ENCODE measurements at places on chromosomes 6 and 20.
A peak's percentile ranks its signal among the peaks of the same experiment; 100 is the strongest.

DNA sequence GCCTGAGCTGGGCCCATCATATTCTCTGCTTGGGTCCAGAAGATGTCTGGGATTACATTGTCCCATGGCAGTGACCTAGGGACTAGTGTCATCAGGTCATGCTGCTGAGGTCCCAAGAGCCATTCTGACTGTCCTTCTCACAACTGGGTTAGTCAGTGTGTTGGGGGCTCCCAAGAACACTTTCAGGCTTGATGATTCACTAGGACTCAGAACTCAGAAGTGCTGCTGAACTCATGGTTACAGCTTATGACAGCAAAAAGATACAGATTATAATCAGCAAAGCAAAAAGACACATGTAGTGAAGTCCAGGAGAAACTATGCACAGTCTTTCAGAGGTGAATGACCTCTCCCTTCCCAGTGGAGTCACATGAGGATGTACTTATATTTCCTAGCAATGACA is 107.8 kb downstream of the SYNE1 start:
- DNase-seq, result no peak

- DNase-seq, result no peak
Measured at GRCh38 chr20:9241232-9241692, 172.4 kb downstream of the PLCB4 start.

- no peak for DNase-seq
Measured at GRCh38 chr20:37702403-37703034, 8.7 kb downstream of the CTNNBL1 start.

GRCh38 chr20:52313341-52313963 is 121.9 kb upstream of the ZFP64 start:
- no peak for DNase-seq

DNA sequence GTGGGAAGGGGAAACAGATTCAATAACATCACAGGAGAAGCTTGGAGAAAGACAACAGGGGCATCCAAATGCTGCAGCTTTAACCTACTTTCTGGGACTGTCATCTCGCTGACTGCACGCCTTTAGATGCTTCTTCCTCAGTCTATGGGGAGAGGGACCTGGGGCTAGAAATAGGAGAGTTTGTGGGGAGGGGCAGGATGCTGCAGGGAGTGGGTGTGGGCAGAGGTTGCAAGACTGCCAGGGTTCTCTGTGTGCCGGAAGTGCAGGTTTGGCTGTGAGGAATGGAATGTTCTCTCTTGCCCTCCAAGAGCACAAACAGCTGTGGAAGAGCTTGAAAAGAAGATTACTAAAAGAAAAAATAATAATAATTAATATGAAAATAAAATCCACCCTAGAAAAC is 93.2 kb downstream of the FOXO3 start:
- DNase-seq, result peak; percentile 75

DNA sequence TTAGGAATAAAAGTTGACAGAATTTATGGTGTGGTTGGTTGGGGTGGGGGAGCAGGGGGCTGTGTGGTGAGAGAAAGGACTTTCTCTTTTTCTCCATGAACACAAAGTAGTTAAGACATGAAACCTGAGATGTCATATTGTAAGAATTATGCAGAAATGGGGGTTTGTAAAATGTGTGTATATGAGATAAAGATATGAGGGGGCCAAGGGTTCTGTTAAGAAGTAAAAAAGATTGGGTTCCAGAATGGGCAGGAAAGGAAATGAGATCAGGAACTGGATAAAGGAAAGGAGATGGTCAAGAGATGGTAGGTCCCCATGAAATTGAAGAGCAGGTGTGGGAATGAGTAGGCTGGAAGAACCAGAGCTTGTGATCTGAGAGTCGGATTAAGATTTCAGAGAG is 9.7 kb downstream of the RNF146 start:
- DNase-seq, result no peak

GRCh38 chr6:154683756-154684523 is 49.3 kb upstream of the SCAF8 start:
- no peak for DNase-seq

DNA sequence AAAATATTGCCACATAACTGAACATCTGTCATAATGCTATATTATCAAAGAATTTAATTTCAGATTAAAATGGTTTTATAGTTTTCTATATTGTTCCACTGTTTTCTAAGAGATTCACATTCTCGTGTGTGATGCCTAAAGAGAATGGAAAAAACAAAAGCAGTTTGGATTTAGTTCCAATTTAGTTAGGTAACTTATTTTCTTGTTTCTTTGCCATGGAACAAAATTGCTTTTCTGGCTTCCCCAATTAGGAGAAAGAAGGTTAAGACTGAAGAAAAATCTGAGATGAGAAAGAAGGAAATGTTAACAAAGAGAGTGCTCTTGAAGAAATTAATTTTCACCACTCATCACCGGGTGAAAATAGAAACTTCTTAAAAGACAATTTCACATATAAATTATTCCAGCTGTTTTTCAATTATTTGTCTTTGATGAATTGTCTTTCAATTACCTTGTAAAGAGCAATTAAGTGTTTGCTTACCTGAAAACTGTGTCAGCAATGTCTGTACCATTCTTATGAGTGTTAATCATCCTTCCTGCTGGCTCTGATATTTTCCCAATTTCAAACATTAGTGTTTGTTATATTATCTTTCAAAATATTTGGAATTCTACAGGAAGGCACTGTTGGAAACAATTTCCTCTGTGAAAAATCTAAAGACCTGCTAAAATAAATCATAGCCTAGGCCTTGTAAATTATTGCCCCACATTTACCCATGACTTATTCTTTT is 19.5 kb downstream of the PHACTR2 start:
- no peak for DNase-seq

GRCh38 chr6:8236956-8237355 is 134.6 kb upstream of the EEF1E1 start:
- no peak for DNase-seq

DNA sequence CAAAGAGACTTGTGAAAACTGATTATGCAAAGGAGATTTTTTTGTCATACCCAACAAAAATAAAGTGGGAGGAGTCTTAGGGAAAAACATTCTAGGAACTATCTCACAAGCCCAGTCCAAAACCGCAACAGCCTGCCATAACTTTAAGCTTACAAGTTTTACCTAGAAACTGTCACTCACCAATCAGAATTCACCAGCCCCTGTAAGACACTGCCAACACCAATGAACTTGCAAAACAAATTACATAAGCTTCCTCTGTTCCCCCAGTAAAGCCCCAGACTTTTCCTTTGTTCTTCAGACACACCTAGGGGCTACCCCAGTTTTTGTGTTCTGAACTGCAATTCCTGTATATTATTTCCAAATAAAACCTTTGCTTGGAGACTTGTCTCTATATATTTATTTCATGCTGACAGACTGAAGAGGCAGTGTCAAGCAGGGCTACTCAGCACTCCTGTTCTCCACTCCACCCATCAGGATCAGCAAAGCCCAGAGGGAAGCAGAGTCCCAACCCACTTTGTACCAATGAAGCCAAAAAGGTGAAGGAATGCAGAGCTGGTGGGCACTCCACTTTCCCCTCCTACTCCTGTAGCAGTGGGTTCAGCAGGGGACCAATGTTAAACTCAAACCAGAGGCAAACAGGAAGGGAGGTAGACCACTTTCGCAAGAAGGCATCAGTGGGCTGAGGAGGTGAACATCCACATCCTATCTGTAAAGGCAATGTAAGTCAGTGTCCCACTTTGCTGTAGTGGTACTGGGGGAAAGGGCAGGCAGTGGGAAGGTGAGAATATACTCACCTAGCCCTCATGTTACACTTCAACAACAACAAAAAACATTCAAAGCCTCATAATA is 142.5 kb upstream of the RUNX2 start:
- no peak for DNase-seq

DNA sequence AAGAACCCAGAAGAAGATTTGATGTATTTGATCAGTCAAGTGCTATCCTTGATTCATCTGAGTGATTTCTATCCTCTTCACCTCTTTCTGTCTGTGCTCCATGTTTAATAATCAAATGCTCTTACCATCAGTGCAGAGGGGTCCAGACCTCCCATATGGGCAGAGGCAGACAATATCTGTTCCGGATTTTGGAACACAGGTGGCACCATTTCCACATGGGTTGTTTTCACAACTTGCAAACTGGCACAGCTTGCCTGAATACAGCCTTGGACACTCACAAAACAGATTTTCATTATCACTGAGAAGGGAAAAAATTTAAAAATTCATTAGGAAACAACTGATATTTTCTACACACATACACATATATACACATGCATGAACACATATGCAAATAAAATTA is 228.5 kb downstream of the PHF3 start:
- no peak for DNase-seq

- no peak for DNase-seq
Measured at GRCh38 chr6:5828296-5828695, 178.4 kb downstream of the NRN1 start.

- DNase-seq, result no peak
Measured at GRCh38 chr6:164612751-164613150, 696.7 kb downstream of the C6orf118 start.

GRCh38 chr20:63400486-63401210 is 39.5 kb upstream of the CHRNA4 start:
- no peak for DNase-seq

GRCh38 chr20:37294262-37294981 is 5.0 kb downstream of the MANBAL start:
- DNase-seq, result no peak

GRCh38 chr6:130682066-130682465 is 145.1 kb upstream of the SMLR1 start:
- DNase-seq, result no peak

- DNase-seq, result no peak
Measured at GRCh38 chr6:45293306-45293705, 34.8 kb upstream of the RUNX2 start.

DNA sequence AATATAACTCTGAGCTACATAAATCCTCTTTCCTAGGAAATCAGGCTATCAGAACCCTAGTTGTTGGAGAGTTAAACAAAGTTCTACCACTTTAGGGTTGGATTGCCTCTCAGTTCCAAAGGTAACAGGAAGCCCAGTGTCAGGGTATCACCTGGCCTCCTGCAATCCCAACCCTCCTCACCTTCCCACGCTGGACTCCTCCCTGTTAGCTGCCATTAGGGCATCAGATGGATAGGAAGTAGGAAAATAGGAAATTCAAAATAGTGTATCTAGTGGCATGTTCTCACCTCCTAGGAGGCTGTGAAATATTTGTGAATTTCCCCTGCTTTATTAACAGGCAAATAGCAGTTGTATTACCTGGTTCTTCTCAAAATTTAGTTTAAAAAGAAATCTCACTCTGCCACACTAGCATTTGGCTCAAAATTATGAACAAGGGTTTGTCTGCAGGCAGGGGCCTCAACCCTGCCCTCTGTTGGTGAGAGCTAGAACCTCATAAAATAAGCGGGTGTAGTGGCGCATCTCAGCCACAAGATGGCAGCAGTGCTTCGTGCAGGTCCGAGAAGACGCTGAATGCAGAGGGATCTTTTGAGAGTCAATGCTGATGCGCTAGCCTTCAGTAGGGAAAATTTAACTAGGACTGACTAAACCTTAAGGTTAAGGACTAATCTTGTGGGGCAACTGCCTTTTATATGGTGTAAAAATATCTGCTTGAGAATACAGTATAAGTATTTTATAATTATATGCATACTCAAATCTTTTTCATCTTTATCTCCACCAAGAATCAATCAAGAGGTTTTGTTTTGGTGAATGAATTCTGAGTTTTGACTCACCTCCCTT is 209.8 kb upstream of the KCNQ5 start:
- DNase-seq, result peak; percentile 71

DNA sequence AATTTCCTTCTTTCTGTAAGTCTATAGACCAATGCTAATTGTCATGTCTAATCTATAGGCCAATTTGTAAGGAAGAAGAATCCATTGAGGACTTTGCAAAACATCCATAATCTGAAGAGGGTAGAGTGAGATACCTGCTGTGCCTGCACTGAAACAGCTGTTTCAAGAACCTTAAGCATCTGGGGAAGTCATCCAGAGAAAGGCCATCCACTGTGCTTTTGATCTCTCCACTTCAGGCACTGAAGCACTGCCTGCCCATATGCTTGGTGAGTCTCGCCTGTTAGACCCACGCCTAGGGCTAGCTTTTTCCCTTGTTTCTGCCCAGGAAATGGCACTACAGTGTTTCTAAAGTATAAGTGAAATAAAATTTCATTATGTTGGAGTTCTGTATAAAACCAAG is 921.8 kb upstream of the EPHA7 start:
- no peak for DNase-seq

DNA sequence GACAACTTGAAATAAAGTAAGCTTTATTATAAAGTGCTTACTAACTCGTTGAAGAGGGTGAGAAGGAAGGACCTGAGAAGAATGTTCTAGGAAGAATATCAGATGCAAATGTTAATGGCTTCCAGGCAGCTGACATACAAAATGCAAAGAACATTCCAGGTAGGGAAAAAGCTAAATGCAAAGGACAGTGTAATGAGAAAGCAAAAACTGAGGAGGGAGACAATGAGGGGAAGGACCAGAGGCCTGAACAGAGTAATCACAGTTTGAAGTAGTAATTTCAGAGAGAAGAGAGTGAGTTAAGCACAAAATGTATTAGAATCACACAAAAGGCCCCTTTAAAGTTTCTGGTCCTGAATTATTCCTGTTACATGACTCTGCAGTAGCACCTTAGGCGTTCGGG is 81.3 kb downstream of the HMGCLL1 start:
- no peak for DNase-seq

- DNase-seq, result no peak
Measured at GRCh38 chr20:44279228-44279627, 31.8 kb downstream of the FITM2 start.

DNA sequence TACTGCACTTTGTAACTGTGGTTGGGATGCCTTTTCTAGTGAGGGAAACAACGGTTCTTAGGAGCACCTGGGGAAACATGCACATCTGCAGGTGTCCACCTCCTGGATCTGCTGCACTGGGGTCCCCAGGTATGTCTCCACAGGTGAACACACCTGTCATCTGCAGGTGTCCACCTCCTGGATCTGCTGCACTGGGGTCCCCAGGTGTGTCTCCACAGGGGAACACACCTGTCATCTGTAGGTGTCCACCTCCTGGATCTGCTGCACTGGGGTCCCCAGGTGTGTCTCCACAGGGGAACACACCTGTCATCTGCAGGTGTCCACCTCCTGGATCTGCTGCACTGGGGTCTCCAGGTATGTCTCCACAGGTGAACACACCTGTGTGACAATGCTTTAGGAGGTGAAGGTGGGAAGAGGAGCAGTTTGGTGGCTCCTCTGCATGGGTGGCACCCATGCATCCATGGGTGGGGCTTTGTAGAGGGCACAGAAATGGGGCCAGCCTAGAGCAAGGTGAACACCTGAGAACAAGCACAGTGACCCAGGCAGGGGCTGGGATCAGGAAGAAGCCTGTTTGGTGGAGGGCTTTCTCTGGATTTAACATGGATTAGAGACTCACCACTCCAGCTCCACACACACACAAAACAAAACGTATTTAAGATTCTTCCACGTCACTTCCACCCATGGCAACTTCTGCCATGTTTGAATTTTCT is 206.0 kb upstream of the CDH4 start:
- DNase-seq, result no peak

DNA sequence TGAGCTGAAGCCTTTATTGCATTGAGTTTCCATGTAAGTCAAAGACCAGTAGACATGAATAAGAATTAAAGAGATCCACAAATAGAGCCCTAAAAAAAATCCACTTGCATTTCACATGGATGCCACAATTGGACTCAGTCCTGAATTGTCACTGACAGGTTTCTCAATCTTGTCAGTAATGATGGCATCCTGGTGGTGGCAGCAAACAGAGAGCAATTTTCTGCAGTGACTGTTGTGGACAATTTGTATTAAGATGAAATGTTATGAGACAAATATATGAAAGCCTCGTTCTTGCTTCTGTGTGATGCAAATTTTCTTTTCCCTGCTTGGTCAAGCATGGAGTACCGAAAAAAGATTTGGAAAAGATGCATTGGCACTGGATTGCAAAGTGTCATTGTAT is 278.9 kb downstream of the SAMD5 start:
- DNase-seq, result no peak

GRCh38 chr6:163579880-163580295 is 165.4 kb downstream of the QKI start:
- DNase-seq, result no peak
